ENCODE measurements at places on chromosomes 3 and 15.

DNA sequence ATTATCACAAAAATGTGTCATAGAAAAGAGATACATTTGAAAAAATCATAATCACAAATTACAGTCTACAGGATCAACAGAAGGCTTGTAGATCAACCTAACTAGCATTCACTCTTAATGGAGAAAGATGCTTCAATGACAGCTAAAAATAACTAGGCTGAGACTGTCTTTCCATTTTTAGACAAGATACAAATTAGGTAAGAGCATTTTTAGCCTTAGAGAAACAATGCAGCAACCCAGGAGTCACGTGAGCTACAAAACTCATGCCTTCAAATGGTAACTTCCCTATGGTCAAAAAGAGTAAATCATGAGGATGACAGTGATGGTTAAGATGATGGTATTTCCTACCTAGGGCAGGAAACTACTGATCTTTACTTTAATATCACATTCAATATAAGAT, 415.4 kb downstream of the MAGI1 start:
- no peak for DNase-seq

- no peak for DNase-seq
Observed at GRCh38 chr15:98025237-98025636, 64.7 kb downstream of the ARRDC4 start.

GRCh38 chr3:198093112-198093679, 133.2 kb downstream of the LMLN start:
- DNase-seq = no peak

DNA sequence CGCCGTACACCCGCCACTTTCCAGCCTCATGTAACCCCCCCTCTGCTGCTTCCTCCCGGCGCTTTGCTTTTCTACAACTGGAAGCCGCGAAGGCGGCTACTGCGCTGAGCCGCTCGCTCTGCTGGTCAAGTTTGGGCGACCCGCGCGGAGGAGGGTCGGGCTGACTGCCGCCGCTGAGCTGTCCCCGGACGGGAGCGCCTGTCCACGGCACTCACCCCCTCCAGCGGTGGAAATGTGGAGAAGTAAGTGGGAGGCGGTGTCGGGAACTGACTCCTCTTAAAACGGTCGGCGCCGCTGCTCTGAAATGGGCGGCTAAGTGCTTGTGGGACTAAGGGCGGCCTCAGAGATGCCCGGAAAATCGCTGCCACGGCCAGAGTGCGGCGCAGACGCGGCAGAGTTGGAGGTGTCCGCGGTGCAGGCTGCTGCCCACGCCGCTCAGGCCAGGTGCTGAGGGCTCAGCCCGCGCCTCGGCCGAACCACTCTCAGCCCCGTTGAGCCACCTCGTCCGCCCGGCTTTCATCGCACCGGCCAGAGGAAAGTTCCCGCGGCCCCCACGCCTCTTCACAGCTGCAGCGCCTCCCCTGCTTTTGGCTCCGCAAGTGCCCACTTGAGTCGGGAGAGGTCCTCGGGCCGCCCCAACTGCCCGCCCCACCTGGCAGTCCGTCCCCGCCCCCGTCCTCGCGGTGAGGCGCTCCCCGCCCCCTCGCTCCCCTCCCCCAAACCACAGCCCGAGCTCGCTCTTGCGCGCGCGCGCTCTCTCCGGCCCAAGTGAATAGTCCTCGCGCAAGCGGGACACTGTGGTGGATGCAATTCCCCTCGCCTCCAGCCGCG, at the start of gene EPHA6:
TSS of gene EPHA6 (plus strand) at position 775 of the 831 bp plus-strand sequence.
- peak; percentile 64 for DNase-seq

DNA sequence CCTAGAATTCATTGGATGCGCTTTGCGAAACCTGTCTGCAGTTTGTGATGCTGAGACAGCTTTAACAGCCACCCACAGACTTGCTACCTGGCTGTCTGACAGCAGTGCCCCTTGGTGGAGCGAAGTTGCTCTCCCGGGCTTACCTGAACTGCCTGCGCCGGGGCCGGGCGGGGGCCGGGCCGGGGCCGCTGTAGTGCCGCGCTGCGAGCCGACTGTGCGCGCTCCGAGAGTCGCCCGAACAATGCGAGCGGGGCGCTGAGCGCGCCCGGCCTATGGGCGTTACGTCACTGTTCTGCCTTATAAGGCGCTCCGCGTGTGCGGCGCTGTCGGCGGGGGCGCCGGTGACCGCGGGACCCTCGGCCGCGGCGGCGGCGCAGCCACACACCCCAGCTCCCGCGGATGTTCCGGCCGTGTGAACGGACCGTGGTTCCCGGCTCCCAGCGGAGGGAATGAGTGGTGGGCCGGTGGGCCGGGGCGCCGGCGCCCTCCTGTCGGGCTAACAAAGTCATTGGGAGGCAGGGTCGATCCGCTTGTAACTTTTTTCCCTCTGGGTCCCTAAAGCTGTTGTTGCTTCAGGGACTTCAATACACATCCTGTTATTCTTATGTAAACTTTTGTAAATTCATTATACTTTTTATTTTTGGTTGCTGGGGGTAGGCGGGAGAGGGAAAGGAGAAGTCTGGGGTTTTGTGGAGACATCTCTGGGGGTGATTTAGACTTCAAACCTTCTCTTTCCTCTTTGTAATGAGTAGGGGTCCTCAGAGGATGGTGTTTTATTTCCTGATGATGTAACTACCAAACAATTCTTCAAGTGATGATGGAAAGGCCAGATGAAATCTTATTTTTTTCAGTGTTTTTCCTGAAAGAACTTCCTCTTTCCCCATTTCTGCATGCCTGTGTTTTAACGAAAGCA, 58.5 kb downstream of the CMSS1 start:
- DNase-seq = peak; percentile 87

GRCh38 chr3:18069568-18069967, 327.1 kb upstream of the TBC1D5 start:
- DNase-seq = no peak

- DNase-seq = no peak
Observed at GRCh38 chr3:119762876-119763275, 19.0 kb upstream of the NR1I2 start.

- DNase-seq = peak; percentile 66
Observed at GRCh38 chr15:66654739-66655375, 47.2 kb upstream of the SMAD6 start.
